ENCODE measurements at places on chromosomes 11 and 22.

- no peak for DNase-seq
Observed at GRCh38 chr11:132099692-132100091, 729.3 kb downstream of the NTM start.

DNA sequence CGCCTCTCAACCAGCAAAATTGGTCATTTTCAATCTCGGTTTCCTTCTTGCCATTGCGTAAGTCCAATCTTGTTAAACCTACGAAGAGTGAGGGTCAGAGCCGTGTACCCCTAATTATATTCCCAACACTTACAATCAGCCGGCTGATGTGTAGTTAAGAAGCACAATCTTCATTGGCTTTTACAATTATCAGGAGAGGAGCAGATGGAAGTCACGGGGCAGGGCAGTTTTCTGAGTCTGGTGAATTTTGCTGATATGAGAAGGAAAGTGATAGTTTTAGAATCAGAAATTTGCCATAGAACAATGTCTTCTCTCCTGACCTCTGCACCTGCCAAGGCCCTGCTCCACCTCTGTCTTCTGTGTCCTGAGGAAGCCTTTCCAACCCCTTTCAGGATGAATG is 35.0 kb upstream of the ATXN10 start:
- no peak for DNase-seq

DNA sequence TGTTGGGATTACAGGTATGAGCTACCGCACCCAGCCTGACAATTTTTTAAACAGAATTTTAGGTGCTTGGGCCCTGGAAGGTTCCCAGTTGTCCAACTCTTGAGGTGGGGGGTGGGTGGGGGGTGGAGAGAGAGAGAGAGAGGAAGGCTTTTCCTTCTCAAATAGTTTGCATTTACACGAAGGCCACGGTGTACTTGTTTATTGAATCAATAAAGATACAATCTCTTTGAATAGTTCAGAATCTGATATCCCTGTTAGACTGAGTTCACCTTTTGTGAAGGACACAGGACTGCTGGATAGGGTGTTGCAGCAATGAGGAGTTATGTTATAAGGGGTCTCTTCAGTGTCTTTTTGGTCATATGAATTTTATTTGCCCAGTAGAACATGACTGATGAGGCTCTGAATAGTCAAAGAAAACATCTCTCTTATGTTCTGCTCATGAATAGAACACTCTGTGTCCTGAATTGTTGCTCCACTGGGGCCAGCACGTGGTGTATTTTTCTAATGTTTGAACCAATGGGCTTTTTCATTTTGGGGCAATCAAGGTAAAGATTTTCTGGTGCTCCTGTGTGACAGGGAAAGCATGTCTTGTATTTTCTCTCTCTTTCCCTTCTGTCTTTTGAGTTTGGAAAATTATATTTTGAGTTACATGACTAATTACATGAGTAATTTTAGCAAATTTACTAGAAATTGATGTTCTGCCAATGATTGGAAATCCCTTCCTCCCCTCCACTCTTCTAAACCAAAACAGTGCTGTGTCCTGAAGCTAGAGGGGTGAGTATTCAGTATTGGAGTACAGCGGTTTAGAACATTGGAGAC is 61.7 kb downstream of the PTPRJ start:
- DNase-seq = no peak

DNA sequence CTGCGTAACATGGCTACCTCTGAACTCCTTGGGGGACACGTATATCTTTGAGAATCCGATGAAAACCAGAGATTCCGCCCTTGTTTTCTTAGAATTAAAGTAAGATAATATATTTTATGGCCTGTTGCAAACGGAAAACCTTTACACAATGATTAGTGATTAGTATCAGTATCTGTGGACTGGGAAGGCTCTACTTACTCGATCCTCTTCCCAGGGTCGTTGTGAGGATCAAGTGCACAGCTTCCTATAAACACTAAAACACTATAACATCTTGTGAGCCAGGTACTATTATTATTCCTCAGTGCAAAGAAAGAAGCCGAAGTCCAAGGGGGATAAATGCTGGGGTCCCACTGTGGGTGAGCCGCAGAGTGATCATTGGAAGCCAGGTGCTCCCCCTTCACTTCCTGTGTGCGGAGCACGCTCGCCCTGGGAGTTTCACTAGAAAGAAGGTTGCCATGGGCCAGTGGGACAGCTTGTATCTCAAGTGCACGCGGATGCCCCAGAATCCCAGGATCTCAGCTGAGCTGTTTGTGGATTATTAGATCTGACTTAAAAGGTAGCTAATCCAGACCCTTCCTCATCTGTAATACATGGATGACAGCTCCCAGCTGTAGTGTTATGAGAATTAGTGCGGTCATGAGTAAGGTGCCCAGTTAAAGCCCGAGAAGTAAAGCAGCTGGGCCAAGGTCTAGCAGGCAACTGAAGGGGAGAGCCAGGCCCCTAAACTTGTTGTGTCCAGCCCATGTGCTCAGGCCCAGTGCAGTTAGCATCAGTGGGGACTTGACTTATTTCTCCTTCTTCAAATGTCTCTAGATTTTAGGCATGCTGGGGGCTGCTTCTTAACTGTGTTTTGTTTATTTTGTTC is 839 bp downstream of the CBY1 start:
- DNase-seq = no peak

DNA sequence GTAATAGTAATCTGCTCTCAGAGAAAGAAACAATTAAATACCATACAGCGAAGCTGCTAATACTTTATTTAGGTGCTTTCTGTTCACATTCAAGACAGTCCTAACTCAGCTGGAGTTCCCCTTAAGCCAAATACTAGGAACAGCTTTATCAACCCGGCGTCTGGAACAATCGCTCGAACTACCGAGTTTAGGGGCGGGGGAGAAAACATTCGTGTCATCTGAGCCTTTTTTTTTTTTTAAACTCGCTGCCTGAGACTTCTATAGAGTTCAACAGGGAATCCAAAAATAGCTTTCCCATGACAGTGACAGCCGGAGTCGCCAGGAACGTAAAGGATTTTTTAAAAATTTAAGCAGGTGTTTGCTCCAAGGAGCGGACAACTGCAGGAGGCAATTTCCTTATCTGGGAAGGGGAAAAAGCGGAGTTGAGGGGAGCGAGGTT is 852 bp downstream of the TRAF6 start:
- DNase-seq = no peak

GRCh38 chr11:123478352-123478987 is 48.4 kb downstream of the GRAMD1B start:
- peak; percentile 96 for DNase-seq

- no peak for DNase-seq
Observed at GRCh38 chr11:62721994-62722393, 5.3 kb downstream of the HNRNPUL2 start.

Measured in spinal cord (tissue), 10 donors.